ENCODE measurements at places on chromosomes 11 and 22.

- no peak for DNase-seq
Observed at GRCh38 chr11:15146271-15147003, 31.7 kb downstream of the INSC start.

GRCh38 chr22:44459041-44459440 lies 39.0 kb downstream of the RTL6 start:
- DNase-seq = no peak

- DNase-seq = no peak
Observed at GRCh38 chr22:27093422-27093821, 436.0 kb downstream of the MIAT start.

- DNase-seq = no peak
Observed at GRCh38 chr11:1825039-1825740, 9.6 kb upstream of the SYT8 start.

- no peak for DNase-seq
Observed at GRCh38 chr11:58719406-58720117, 12.2 kb downstream of the GLYAT start.

GRCh38 chr11:105609341-105609781 lies 512 bp upstream of the GRIA4 start:
- DNase-seq = no peak

- no peak for DNase-seq
Observed at GRCh38 chr22:32042924-32043323, at the start of gene SLC5A1. Gene SLC5A1, plus strand, starts transcription at chr22:32043261. Its CDS starts 21 bp downstream, at chr22:32043282.

- no peak for DNase-seq
Observed at GRCh38 chr11:14672635-14673034, 29.0 kb downstream of the PDE3B start.

DNA sequence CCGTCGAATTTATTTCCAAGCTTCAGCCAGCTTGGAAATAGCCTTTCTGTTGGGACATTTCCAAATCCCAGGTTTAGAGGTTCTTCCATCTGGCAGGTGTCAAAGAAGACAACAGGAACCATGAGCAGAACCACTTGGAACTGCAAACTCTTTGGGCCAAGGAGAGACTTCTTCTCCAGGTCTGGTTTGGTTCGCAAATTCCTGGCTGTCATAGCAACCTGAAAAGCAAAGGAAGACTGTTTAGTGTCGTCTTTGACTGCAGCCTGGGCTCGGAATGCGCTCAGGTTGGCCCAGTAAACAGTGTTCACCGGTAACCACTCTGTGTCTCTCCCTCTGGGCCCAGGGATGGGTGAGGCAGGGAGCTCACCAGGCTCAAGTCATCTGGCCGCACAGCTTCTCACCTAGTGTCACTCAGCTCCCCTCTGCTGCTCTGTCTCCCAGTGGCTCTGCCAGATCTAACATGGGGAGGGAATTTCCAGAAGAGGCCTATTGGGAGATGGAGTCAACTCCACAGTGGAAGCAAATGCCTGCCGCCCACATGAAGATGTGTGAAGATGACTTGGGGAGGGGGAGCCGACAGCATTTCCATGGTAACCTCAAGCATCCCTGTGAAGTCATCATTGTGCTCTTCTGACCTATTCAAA lies 11.9 kb upstream of the CLMP start:
- no peak for DNase-seq

- DNase-seq = no peak
Observed at GRCh38 chr11:90784241-90784814, 561.5 kb upstream of the CHORDC1 start.

GRCh38 chr11:58940028-58940427 lies 740 bp downstream of the GLYATL1 start:
- no peak for DNase-seq

GRCh38 chr11:117411736-117412135 lies 84.1 kb downstream of the CEP164 start:
- DNase-seq = no peak

DNA sequence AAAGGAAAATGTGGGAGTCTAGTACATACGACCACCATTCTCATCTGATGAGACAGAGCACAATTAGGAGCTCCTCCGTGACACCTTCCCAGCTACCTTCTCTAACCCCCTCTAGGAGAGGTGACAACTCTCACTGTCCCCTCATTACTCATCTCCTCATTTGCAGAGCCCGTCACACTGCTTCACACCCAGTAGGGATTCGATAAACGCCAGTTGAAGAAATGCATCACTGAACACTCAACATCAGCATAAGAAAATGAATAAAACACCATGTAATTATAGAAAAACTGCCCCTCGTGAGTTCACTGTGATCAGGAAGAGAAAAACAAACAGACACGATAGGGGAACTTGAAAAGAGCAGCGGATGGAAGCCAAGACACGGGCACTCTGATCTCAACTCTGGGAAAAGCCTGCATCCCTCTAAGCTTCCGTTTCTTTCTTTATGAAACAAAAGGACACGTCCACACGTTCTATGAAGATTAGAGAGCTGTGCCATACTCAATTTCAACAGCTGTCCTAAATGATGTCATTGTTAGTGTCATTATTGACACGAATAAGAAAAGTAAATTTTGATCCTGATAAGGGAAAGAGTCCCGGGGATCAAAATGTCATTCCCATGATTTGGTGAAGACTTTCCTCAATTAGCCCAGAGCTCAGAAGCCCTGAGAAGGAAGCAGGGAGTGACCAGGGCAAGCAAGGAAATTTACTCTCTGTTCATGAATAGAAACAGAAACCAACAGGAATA lies 356.9 kb downstream of the LARGE1 start:
- no peak for DNase-seq

DNA sequence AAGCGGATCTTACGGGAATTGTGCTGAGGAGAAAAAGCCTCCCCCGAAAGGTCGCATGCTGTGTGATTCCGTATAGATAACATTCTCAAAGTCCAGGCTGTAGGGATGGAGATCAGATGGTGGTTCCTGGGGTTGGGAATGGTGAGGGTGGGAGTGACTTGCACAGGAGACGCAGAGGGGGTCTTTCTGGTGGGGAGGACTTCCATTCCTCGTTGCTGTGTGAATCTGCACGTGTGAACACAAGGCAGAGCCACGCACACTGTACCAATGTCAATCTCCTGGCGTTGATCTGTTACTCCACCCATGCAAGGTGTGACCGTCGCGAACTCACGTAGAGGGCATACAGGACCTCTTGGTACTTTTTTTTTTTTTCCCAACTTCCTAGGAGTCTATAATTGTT lies 59.0 kb upstream of the KCNQ1OT1 start:
- no peak for DNase-seq

GRCh38 chr11:121321614-121322243 lies 29.2 kb downstream of the SC5D start:
- DNase-seq = peak; percentile 5

- no peak for DNase-seq
Observed at GRCh38 chr11:76253416-76253815, 47.1 kb upstream of the WNT11 start.

DNA sequence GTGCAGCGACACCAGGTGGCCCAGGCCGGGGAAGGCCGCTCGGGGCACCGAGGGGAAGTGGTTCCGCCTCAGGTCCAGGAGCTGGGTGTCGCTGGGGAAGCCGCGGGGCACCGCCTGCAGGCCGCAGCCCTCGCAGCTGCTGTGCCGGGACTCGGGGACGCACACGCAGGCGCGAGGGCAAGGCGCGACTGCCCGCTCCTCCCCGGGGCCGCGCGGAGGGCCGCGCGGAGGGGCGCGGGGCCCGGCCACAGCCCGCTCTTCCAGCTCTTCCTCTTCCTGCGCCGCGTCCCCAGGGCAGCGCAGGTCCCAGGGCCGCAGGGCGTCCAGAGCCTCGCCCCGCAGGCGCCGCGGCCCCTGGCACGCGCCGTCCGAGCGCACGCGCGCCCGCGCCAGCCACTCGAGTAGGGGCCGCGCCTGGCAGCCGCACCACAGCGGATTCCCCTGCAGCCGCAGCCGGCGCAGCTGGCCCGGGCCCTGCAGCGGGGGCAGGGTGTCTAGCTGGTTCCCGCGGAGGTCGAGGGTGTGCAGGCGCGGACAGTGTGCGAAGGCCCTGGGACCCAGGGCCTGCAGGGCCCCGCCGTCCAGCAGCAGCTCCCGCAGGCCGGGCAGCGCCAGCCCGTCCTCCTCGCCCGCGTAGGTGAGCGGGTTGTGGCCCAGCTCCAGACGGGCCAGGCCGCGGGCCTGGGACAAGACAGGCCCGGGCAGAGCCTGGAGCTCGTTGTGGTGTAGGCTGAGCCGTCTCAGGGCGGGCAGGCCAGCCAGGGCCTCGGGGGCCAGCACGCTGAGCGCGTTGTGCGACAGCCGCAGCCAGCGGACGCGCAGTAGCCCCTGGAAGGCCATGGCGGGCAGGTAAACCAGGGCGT lies 2.8 kb downstream of the CHADL start:
- no peak for DNase-seq

DNA sequence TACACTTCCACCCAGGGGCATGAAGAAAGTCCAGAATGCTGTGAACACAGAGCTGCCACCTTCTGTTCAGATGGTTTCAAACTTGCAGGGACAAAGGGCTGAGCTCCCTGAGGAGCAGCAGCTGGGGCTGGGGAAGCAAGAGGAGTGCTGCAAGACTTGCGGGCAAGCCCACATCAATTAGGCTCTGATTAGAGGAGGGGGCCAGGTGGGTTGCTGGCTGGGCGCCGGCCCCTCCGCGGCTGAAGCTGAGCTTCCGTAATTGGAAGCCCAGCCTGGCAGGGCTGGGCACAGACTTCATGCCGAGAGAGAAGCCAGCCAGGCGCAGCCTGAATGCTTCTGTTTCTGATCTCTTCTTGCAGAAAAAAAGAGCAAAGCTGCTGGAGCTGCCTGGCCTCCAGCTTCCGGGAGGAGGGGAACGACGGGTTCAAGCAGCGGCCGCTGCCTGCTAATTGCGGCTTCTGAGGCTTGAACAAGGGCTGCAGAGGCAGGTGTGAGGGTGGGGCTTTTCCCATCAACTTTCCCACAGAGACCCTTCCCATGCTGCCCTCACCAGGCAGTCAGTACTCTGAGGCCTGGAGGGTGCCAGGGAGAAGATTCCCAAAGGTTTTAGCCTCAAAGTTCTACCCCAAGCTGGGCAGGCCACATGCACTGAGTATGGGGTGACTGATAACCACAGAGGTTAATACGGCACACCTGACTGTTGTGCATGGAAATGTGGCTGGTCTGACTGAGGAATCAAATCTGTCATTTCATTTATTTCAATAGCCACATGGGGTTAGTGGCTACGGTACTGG lies 91.1 kb upstream of the LMO1 start:
- DNase-seq = no peak

- DNase-seq = no peak
Observed at GRCh38 chr22:32922186-32922585, 120.7 kb downstream of the TIMP3 start.

DNA sequence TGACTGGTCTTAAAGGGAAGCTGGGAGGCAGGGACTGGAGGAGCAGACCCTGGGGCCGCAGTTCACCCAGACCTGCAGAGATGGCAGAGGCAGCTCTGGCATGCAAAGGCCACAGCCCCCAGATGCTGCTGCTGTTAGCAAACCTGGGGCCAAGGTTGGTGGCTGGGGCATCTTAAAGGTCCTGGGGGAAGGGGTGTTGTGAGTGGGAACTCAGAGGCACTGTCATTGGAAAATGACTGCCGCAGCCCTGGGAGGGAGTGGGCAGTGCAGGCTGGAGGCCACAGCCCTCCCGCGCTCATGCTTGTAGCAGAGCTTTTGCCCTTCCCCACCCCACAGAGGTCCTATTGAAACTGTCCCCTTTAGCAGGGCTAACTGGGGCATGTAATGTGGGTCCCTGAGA lies 111.8 kb downstream of the CTTN start:
- no peak for DNase-seq

DNA sequence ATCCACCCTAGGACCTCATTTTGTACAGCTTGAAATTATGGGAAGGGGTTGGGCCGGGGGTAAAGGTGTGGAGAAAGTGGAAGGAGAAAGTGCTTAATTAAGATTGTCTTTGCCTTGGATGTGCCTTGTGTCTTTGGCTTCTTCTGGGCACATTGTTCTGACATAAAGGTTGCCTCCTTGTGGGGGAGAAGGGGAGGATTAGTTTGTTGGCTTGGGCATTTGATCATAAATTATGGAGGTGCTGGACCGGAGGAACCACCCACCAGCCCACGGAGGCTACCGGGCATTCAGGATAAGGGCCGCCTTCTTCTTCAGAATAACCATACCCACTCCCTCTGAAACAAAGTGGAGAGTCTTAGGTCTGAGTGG lies 1.3 kb downstream of the PAFAH1B2 start:
- DNase-seq = no peak

DNA sequence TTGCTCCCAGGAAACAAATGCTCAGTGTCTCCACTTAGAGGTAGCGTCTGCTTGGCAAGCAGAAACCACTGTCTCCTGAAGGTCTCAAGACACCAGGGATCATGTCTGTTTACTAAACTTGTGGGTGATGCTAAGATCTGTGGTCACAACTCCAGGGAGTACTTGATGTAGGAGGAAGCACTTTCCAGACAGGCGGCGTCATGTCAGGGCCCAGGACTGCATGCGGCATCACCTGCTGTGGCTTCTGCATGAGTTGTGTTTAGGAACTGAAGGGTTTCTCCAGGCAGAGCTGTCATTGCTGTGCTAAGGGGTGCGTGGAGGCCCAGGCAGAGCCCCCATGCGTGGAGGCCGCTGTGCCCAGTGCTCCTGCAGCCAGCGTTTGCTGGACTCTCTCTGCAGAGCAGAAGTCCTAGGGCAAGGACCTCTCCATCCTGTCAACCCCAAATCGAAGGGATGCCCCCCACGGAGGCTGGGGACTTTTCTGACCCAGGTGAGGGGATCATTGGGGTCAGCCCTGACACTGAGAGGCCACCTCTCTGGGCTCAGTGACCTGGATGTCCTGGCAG lies 8.1 kb upstream of the PANX2 start:
- DNase-seq = no peak

DNA sequence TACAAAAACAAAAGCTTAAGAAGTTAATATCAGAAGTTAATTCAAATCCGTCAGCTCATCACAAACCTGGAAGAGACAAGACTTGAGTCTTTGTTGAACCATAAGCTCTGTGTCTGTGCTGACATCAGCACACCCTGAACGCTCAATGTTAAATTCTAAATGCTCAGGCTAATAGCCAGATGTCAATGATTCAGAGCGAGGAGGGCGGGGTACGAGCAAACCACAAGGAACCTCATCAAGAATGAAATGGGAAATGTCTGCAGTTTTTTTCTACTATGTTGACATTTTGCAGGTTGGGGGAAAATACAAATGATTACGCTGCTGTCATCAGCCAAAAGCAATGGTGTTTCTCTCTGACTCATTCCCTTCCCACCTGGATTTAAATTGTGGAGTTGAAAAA lies 1057.2 kb downstream of the NTM start:
- peak; percentile 40 for DNase-seq

Data from GM04504 (cell line).